ENCODE measurements at places on chromosomes 2 and 18.

DNA sequence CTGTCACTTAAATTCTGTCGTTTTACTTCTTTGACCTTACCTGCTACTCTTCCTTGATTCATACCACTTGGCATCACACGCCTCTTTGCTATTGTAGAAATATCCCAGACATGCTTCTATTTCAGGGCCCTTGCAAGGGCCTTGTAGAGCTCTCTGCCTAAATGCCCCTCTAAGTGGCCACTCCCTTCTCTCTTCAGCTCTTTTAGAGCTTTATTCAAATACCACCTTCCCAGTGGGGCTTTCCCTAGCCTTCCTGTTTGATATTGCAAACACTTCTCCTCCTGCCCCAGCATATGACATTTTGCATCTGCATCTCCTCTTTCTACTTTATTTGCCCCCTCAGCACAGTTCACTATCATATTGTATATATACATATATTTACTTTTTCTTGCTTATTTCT, 54.0 kb downstream of the PELI1 start:
- no peak for DNase-seq

DNA sequence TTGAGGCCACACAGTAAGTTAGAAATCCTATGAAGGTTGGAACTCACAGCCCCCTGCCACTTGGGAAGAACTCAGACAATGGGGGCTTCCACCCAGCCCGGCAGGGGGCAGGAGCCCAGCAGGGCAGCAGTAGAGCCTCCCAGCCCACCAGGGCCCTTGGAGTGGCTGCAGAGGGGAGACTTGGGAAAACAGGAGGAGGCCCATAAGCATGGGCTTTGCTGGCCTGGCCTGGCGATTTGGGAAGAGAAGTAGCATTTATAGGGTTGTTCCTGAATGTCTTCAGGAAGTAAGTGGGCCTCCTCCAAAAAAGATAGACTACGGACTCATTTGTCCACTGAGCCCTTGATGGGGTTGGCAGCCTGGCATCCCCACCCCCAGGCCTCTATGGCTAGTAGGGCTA, 17.4 kb upstream of the FOSL2 start:
- no peak for DNase-seq

DNA sequence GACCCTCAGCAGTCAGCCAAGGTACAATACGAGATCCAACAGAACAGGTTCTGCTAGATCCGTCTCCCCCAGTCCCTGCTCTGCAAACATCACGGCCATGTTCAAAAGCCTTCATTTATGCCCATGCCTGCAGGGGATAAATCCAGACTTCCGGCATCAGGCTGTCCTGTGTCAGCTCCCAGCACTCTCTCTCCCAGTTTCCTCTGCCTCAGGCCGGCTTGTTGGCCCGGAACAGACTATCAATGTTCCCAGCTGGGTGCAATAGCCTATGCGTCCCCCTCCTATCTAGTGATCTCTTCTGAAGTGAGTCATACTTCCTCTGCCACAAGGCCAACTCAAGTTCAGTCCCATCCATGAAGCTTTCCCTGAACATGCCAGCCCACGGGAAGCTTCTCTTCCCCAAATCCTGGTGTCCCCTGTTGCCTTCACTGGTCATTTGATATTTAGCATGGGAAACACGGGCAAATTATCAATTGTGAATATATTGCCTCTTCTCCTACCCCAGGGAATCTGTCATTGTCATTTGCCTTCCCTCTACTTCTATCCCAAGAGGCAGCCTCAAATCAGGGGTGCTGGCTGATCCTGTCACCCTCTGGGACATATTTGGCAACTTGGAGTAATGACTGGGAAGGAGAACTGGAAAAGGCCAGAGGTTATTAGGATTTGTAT, 51.1 kb downstream of the CAPN13 start:
- peak; percentile 80 for DNase-seq

GRCh38 chr2:70999362-70999761, 4.7 kb upstream of the TEX261 start:
- DNase-seq = no peak

- DNase-seq = no peak
Observed at GRCh38 chr18:63142594-63143225, 176.9 kb downstream of the BCL2 start.

DNA sequence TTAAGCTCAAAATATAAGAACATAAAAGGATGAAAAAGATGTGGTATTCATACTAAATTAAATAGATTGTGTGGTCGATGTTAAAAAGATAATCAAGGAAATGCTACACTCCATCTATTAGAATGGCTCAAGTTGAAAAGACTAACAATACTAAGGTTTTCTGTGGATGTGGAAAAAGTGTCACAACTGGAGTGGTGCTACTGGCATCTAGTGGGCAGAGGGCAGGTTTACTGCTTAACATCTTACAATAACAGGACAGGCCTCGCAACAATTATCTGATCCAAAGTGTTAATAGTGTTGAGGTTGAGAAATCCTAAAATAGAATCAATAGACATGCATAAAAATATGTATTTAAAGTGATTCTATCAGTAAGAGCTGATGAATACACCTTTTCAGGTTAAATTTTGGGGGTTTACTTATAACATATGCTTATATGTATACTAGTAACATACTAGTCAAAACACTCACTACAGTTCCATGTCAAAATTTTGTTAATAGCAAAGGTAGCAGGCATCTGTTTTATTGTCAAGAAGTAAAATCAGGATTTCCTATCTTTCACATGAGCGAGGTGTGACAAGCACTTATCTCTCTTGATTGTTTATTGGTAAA, 91.5 kb upstream of the TMEFF2 start:
- DNase-seq = peak; percentile 45

- peak; percentile 24 for DNase-seq
Observed at GRCh38 chr18:40470723-40471122, 1484.3 kb upstream of the PIK3C3 start.

DNA sequence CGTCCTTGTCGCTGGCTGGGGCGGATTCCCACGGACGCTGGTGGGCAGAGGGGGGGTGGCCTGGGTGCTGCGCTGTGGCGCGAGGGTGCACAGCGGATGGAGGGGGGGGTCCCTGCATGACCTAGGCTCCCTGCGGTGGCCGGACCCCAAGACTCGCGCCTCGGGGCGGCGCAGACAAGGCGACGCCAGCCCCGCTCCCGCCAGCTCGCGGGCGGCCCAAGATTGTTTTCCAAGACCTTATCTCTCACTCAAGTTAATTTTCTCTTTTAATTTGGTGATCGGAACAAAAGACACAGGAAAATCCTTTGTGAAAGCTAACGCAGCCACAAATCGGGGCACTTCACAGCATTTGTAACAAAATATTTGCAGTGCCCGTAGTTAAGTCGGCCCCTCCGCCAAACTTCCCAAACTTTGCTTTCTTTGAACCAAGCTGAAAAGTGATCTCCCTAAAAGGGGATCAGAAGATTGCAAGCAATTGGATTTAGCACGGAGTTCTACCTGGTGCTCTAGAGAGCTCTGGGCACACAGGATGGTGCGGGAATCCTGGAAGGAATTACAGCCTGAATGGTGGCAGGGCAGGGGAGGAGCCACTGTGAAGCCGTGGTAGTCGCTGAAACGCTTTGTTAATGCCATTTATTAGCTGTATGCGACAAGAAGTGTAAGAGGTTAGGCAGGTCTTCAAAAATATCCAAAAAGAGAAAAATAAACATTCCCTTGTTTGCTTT, 4.8 kb upstream of the ID2 start:
- DNase-seq = peak; percentile 70

- no peak for DNase-seq
Observed at GRCh38 chr2:109516445-109517117, 97.2 kb downstream of the SEPTIN10 start.

DNA sequence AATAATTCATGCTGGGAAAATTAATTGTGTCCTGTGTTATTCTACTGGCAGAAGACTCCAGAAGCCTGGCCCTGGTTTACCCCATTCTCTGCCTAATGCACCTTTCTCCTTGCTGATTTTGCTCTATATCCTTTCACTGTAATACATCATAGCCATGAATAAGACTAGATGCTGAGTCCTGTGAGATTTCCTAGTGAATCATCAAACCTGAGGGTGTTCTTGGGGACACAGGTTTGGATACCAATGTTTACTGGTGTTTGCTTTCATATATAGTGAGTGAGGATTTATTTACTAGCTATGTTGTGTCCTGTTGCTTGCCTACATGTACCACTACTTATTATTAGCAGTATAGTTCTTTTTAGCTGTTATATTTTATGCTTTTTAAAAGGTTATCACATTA, 6.5 kb downstream of the METTL5 start:
- DNase-seq = no peak

- DNase-seq = peak; percentile 62
Observed at GRCh38 chr2:235542733-235543127, 48.9 kb downstream of the AGAP1 start.

GRCh38 chr2:47935071-47935470, 28.8 kb upstream of the FBXO11 start:
- DNase-seq = no peak

DNA sequence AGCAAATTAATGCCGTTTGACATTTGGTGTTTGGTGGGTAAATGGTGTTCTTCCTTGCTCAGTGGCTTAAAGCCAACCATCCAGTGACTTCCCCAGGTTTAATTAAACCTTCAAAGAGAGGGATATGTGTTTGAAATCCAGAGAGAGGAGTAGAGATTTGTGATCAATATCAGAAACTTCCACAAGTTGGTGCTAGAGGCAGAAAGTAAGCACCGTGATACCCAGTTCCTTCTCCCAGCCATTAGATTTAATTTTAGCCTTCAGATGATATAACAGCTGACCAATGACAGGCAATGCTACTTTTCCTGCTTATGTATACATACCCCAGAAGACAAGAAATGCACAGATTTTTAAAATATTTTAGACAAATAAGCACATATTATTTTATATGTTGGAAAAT, 398.5 kb downstream of the CDH2 start:
- peak; percentile 35 for DNase-seq

DNA sequence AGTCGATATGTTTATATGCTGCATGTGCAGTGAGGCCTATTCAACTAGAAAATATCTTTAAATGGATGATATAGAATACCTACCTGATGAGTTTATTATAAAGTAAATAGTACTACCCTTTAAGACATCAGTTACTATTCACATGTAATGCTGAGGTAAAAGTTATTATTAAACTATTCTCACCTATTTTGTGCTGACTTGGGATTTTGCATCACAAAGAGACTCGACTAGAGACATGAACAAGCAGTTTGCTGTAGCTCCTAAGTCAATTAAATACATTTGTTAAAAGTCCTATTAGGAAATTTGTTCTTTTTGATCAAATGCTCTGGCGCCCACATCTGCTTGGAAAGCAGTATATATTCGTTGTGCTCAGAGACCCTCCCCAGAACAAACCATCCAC, 164.1 kb downstream of the CCDC85A start:
- no peak for DNase-seq

DNA sequence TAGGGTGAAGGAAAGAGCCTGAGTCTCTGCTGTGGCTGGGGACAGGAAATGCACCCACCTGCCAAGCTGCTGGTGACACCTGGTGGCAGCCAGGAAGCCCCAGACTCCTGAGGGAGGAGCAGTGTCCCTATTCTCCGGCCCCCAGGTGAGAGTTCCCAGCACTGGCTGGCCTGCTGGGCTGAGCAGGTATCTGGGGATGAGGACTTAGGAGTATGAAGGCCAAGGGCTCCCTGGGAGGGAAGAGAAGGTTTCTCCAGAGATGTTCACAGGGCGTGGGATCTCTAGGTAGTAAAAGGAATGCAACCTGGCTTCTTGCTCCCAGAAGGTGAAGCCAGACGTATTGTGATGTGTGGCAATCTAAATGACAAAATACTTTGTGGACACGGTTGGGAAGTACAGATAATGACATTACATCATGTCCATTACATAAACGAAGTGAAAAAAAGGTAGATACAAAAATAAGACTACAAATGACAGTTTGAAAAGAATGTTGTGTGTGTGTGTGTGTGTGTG, 75.8 kb upstream of the SLC1A4 start:
- DNase-seq = peak; percentile 78

DNA sequence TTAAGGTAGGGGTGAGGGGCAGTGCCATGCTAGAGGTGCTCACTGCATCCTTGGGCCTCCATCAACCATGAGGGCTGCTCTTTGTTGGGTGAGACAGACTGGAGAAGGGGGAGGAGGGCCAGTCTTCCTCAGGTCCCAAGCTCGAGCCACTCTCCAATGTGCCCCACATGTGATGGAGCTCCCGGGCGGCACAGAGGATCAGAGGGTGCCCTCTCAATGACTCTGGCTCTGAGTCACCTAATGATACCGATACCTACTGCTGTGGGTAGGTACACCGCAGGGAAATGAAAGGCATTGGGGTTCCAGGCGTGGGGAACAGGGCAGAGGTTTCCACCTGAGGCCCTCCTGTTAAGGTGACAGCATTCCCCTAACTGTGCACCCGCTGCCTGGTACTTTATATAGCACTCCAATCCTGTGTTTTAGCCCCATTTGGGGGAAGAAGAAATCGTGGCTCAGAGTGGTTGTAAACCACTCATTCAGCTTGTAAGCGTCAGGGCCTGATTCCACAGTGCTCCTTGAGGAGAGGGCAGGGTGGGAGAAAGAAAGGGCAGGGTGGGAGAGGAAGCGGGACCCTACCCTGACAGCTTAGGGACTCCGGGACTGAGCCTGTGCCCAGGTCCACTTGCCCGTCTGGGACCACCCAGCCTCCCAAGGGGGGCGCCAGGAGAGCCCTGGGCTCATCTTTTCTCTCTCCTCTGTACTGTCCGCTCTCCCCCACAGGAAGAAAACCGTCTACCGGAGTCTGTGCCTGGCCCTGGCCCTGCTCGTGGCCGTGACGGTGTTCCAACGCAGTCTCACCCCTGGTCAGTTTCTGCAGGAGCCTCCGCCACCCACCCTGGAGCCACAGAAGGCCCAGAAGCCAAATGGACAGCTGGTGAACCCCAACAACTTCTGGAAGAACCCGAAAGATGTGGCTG, 1.8 kb downstream of the B3GNT7 start:
- DNase-seq = no peak

GRCh38 chr2:158671360-158672245, 123.5 kb upstream of the DAPL1 start:
- DNase-seq = no peak

GRCh38 chr2:240244543-240244942, 104.1 kb upstream of the OTOS start:
- DNase-seq = no peak

GRCh38 chr2:138596403-138596802, 94.8 kb downstream of the SPOPL start:
- no peak for DNase-seq

DNA sequence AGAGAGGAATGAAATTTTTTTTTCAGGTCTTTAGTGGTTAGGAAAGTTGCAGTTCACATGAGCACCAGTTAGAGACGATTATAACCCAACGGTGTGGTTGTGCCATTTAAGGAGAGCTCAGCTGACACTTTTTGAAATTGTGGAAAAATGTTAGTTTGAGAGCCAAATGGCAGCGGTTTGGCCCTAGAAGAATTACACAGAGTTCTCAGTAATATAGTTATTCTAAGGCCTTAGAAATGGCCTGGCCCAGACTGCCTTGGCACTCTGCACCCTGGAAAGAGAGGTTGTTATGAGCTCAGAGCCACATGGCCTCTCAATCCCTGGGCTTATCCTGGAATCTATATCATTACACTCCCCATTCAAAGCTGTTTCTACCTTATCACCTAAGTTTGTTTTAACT, 117.4 kb downstream of the RHBDD1 start:
- DNase-seq = no peak

- DNase-seq = no peak
Observed at GRCh38 chr2:136055929-136056688, 61.8 kb downstream of the CXCR4 start.

GRCh38 chr2:214592011-214592410, 181.2 kb downstream of the VWC2L start:
- DNase-seq = no peak

GRCh38 chr2:136331226-136331625, 213.3 kb upstream of the CXCR4 start:
- DNase-seq = no peak

GRCh38 chr2:59791004-59791618, 762.3 kb downstream of the BCL11A start:
- DNase-seq = no peak

Data from NCI-H146 (cell line).